ENCODE measurements at places on chromosomes 13 and 19. TPM values are rescaled to one million over a fixed set of nuclear protein-coding genes. Genes with fewer than 3 reads are reported as not detected.

GRCh38 chr13:46905249-46905648, 8.4 kb upstream of the HTR2A start:
- DNase-seq: no peak

DNA sequence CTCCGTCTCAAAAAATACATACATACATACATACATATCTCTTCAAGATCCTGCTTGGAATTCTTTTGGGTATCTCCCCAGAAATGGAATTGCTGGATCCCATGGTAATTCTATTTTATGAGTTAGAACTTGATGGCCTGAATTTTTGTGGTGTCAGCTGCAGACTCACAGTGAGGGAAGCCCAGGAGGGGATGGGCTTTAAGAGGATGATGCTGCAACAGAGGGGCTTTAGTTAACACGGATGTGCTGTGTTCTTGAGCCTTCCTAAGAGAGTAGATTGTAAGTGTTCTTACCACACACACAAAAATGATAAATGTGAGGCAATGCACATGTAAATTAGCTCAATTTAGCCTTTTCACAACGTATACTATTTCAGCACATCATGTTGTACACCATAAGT, 31.8 kb downstream of the CACNG6 start:
- no peak for DNase-seq

GRCh38 chr13:43758834-43759233, 27.9 kb downstream of the ENOX1 start:
- no peak for DNase-seq

AMER2 gene
- 0.04 TPM for total RNA-seq

DNA sequence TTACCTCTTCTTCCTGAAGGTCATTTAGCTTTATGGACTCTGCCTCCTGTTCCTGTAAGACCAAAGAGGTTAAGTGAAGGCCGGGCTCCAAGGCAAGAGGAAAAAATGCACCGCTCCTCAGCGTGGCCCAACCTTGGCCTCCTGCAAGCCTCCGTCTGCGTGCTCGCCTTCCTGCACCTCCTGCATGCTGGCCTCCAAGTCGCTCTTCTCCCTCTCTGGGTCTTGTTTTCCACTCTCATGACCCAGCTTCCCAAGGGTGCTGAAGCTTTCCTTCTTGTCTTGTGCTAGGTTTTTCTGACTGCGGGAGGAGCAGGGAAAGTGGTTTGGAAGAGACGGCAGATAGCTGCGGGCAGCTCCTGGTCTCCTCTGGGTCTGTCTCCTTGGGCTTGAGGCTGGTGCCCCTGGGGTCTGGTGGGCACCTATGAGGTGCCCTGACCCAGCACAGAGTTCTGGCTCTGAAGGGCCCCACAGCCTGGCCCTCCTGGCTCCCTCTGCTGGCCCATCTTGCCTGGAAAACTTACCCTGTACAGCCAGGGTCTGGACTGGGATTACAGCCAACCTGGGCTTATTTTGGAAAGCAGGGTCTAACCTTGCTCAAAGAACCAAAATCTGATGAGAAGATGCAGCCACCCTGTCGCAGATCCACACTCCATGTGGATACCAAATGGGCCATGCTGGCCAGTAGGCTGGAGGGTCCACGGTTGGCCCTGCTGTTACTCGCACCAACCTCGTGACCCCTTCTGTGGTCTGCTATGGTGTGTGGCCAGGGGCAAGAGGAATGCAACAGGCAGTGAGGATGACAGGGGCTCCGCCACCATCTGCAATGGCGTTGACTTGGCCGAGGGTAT, 5.2 kb downstream of the C13orf46 start:
- peak; percentile 27 for DNase-seq

Measured in psoas muscle (tissue), 8 donors.